ENCODE measurements at places on chromosomes 2 and 18. TPM values are rescaled to one million over a fixed set of nuclear protein-coding genes. Genes with fewer than 3 reads are reported as not detected.

GRCh38 chr18:75124991-75125381 lies 84.0 kb downstream of the PTGR3 start:
- no peak for DNase-seq

GRCh38 chr2:45851576-45852304 lies 200.3 kb downstream of the PRKCE start:
- peak; percentile 40 for DNase-seq

DNA sequence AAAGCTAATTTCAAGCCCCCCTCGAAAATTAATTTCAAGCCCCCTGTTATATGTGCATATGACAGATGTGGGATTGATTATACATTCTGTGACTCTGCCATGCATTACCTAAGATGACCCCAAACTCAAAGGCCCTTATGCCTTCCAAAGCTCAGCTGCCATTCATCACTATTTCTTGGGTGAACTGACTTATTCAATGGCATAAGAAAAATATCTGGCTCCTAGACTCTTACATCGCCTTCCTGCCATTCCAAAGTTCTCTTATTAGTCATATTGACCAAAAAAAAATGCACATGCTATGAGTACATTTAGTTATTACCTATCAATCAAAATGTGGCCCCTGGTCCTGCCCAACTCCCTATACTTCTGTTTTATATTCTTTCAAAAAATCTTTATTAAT lies 291.8 kb upstream of the CHAC2 start:
- no peak for DNase-seq

DNA sequence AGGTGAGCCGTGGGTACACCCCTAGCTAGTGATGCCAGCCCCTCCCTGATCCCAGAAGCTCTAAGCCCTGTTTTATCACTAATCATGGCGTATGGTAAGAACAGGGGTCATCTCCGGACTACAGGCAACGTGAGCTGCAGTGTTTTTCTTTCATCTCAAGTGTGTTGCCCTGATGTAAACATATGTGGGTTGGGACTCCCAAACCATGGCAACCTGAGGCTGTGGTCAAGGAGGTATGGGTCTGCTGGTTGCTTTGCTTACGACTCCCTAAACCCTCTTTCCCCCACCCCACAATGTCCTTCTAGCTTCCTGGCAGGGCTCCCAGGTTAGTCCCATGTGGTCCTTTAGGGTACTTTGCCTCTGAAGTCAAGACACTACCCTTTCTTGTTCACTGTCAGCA lies 53.6 kb upstream of the AFF3 start:
- DNase-seq: no peak

DNA sequence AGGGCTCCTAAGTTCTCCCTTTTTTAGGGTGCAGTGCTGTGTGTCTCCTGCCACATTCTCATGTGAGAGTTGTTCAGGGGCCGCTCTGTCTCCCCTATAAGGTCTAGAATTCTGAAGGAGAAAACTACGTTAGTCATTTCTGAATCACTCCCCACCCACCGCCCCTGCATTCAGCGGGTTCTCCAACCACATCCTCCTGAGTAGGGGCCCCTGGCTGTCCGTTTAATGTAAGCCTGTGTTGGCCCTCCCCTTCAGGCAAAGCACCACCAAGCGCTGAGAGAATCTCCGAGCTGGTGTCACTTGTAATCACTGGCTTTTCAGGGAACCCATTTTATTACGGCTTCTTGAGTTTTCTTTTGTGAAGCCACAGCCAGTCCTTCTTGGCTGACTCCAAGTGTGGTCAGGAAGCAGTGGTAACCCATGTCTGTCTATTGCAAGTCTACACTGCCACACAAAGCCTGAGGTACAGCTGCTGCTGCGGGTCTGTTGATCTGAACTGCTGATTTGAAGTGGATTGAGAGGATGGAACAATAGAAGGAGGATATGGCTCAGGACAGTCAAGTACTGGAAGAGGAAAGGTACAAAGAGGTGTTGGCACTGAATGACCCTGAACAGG lies 16.9 kb downstream of the LCT start:
- DNase-seq: no peak

- no peak for DNase-seq
Measured at GRCh38 chr18:40875101-40875615, 1079.9 kb upstream of the PIK3C3 start.

- no peak for DNase-seq
Measured at GRCh38 chr18:13318731-13319501, 100.4 kb downstream of the LDLRAD4 start.

DNA sequence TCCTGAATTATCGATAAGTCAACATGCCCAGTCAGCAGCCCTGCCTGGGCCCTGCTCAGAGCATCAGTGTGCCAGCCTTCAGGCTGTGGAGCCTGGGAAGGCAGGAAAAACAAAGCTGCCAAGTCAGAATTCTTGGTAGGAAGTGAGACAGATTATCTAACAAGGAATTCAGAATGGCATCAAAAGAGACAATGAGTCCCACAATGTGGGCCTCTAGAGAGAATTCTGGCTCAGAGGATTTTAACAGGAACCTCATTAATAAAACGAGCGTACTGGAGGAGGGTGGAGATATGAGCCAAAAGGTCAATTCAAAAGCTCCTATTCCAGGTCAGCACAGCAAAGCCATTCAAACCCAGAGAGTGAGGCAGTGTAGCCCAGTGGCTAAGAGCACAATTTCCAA lies 327.6 kb upstream of the MMADHC start:
- DNase-seq: no peak

DNA sequence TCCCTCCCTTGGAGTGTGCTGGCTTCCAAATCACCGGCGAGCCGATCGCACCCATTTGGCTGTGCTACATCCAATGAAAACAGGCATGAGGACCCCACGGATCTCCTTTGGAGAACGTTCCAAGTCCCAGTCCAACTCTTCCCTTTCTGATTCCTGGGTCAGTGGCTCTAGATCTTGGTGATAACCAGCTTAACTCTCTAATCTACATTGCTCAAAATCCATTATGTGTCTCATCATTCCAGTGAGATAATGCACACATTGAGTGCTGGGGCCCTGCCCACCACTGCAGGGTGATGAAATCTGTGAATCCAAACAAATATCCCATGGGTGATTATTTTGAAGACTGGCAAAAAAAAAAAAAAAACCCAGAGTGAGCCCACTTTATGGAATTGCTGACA lies 232.7 kb upstream of the COPS8 start:
- no peak for DNase-seq

DNA sequence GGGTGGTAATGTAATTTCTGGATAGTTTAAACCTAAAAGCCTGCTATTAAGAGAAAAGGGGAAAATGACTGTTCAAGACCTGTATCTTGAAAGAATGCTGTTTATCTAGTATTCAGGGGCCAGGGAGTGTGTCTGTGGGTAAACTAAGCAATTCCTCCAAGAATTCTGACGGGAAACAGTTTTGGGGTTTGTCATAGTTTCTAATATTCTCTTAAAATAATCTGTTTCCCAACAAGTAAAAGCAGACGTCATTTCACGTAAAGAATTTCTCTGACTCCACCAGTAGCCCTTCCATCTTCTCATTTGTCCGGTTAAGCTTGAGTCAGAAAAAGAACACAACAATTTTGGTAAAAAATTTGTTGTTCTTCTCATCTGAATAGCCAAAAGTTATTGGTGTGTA lies 232.1 kb upstream of the EPAS1 start:
- DNase-seq: no peak

DNA sequence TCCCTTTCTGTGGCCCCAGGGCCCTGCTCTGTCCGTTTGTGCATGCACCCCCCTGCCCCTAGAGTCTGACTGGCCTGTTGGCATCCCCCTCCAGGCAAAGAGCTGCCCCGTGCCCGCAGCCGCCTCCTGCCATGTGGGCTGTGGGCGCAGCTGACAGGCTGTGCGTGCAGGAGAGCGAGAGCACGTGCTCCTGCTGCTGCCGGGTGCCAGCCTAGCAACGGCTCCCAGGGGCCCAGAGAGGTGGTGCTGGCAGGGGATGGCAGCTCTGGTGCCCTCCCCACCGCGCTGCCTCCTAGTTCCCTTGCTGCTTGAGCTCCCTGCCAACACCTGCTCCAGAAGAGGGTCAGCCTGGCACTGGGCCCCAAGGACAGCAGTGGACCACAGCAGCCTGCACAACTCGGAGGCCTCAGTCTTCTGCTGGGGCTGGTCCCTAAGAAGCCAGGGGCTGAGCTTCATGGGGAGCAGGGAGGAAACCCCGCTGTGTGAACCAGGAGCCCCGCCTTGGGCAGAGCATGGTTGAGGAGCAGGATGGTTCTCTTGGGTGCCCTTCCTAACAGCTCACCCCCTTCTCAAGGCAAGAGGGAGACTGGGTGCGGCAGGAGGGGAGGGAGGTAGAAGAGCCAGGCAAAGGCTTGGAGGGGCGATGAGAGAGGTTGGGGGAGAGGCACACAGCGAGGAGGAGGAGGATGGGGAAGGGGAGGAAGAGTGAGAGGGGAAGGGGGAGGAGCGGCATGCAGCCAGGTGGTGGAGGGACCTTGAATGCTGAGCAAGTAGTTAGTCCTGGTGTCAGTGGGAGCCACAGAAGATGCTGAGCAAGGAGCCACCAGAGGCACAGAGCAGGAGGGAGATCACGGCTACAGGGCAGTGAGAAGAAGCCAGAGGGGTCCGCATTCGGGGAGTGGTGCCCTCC lies 23.8 kb upstream of the PTMA start:
- DNase-seq: no peak

DNA sequence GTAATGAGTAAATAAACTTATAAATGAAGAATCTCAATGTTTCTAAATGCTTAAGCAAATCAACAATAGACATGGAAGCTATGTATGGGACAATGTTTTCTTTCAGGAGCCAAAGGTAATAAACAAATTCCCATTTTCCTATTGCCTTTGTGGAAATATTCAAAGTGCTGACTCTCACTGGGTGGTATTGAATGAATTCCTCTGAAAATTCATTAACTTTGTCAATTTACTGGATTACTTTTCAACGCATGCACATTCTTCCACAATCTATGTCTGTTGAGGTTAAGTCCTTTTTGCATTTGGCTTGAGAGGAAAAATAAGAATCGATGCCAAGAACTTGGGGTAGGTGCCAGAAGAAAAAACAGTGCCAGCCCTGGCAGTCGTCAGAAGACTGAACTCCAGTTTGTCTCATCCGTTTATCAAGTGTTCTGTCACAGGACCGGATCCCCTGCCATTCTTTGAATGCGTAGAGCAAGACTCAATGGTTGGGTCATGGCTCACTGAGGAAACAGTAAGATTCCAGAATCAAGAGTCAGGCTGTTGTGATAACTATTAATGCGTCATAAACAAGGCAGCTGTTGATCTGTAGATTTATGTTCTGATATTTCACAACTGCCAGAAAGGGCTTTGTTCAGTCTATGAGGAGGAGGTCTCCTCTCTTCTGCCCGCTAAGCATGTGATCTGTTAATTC lies 133.3 kb downstream of the GFPT1 start:
- peak; percentile 83 for DNase-seq

DNA sequence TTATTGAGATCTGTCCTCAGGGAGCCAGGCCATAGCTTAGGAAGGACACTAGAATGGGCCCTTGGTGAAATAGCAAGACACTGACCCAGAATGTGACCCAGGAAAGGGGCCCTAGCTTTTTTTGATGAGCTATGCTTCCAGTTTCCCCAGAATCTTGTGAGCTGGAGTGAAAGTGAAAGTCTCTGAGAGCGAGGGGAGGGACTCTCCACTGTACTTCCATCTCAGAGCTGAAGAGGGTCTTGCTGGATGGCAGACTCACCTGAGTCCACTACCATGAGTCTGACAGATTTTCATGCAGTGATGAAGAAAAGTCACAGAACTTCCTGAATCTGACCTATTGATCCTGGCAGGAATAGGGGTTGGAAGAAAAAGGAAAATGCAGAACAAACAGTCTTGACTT lies 3.1 kb downstream of the ARHGAP25 start:
- no peak for DNase-seq

GRCh38 chr18:79525556-79526467 lies 130.1 kb downstream of the NFATC1 start:
- DNase-seq: no peak

DNA sequence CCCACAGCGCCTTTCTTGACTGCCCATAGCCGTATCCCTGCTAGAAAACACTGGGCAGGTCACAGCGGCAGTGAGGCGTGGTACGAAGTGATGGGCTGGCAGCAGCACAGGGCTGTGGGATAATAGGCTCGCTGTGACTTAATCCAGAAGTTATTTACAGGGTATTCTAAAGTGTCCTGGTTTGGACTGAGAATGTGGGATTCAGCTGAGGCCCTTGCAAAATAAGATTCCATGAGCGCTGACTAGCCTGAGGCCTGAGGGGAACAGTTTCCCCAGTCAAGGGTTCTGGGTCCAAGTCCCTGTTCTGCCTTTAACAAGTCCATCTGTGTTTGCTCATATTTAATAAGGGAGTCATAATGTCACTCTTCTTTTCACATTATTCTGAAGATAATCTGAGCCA lies 34.6 kb downstream of the SETBP1 start:
- no peak for DNase-seq

- no peak for DNase-seq
Measured at GRCh38 chr2:135890835-135891234, 14.6 kb upstream of the MCM6 start.

DNA sequence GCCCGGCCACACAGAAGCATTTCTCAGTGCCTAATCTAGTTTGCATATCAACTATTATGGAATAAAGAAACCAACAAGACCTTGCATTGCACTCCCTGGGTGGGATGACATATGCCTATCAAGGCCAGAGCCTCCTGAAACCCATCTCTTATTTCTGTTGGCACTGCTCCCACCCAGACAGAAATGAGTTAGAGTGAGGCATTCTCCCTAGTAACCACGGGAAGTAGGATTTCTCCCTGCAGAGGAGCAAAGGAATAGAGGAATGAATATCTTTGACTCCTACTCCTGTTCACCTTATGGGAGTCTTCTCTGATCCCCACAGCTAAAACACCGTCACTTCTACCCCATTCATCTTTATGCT lies 24.2 kb upstream of the SCYGR1 start:
- DNase-seq: no peak

DNA sequence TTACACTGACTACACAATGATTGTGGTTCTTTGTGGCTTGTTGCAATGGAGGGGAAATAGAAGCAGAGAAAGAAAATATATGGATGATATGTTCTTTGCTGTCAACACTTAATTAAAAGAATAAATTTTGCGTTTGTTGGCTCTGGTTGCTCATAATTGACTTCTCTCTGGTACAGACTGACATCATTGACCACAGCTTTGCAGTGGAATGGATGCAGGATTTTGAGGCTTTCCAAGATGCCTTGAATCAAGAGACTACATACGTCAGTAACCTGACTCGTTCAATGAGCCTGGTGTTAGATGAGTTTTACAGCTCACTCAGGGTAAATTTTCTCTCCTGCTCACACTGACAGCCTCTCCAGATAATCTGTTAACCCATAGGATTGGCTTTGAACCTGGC lies 9.9 kb downstream of the GPN1 start:
- no peak for DNase-seq

DNA sequence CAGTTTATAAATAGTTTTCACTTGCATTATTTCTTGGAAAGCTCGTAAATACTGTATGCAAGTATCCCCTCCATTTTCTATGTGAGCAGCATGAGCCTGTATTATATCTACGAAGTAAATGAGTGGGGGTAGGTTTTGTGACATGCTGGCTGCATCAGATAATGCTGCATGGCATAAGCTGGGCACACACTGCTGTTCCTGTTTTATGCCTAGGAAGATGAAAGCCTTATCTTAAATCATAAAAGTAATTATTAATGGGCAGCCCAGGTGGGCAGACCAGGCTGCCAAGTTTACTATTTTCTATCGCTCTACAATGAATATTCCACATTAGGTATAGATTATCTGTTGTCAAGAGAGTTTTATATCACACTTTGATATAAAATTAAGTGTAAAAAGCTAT lies 854.6 kb downstream of the DPP10 start:
- DNase-seq: no peak

Gene TTN
- polyA plus RNA-seq: not detected

Gene RND3
- 56.8 TPM for polyA plus RNA-seq

Gene TUBA4B
- 0.55 TPM for polyA plus RNA-seq

Gene LOXHD1
- polyA plus RNA-seq: not detected

Gene TRAF3IP1
- polyA plus RNA-seq: 19.2 TPM

Gene PLEK
- not detected for polyA plus RNA-seq

Data from A549 (cell line).